Stimulated activated naive B cell treated with anti-CD40 and anti-IgM and Interleukin-4, amounts not matched to agents 10 μg/mL and 1 μg/mL and 100 μg/mL, for 72 hours (primary cell): ENCODE measurements at places on chromosomes 5 and 9.

GRCh38 chr5:149378241-149378820, 761 bp downstream of the IL17B start:
- H3K4me3 ChIP-seq: no peak overlapping the region
- H3K27me3 ChIP-seq: peaks cover 4% of the 10 kb centered on the region
- no peak overlapping the region for H3K27ac ChIP-seq
- DNase-seq: no peak
- peaks cover 4% of the 10 kb centered on the region for H3K36me3 ChIP-seq

GRCh38 chr5:124301850-124302249, 444.6 kb downstream of the ZNF608 start:
- H3K4me1 ChIP-seq: no peaks in the 10 kb centered on the region
- DNase-seq: no peak
- H3K27me3 ChIP-seq: no peaks in the 10 kb centered on the region
- no peak overlapping the region for H3K27ac ChIP-seq
- H3K36me3 ChIP-seq: no peaks in the 10 kb centered on the region
- H3K4me3 ChIP-seq: no peak overlapping the region

GRCh38 chr5:165334201-165334600, 1828.8 kb downstream of the MAT2B start:
- H3K27ac ChIP-seq: no peak overlapping the region
- no peaks in the 10 kb centered on the region for H3K4me1 ChIP-seq
- no peaks in the 10 kb centered on the region for H3K27me3 ChIP-seq
- no peak overlapping the region for H3K4me3 ChIP-seq

DNA sequence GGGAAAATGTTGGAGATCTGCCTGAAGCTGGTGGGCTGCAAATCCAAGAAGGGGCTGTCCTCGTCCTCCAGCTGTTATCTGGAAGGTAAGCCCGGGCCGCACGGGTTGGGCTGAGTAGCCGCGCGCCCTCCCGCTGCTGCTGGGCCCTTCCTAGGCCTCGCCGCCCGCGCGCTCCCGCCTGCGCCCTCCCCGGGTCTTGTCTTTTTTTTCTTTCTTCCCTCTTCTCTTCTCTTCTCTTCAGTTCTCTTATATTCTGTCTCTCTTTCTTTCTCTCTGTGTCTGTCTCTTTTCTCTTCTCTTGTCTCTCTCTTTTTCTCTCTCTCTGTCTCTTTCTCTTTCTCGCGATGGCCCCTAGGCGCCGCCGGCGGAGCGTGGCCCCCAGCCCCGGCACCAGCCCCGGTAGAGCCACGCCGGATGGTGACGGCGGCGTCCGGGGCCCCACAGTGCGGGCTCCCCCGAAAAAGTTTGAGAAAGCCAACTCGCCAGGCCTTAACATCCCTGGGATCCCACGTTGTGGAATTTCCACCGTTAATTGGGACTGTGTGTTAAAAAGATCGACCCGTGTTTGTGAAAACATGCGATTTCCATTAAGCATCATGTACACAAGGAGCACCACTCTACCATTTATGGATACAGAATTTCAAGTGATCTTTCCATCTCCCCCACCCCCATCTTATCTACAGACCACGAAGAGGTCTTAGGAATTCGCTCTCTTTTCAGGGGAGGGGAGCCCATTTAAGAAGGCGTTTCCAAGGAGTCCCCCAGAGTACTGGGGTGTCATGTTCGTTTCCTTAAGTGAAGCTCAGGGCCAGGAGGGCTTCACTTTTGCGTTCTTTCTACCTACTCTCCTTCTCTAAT, 616 bp downstream of the ABL1 start:
- no peaks in the 10 kb centered on the region for H3K27me3 ChIP-seq
- peak overlapping the region; percentile 93 for H3K27ac ChIP-seq
- peak; percentile 8 for DNase-seq
- peak overlapping the region; percentile 86 for H3K4me3 ChIP-seq

GRCh38 chr9:108654566-108654965, 201.2 kb downstream of the ACTL7B start:
- H3K27me3 ChIP-seq: no peaks in the 10 kb centered on the region
- no peak for DNase-seq
- no peaks in the 10 kb centered on the region for H3K4me1 ChIP-seq
- H3K27ac ChIP-seq: no peak overlapping the region
- H3K36me3 ChIP-seq: peaks cover 9% of the 10 kb centered on the region

DNA sequence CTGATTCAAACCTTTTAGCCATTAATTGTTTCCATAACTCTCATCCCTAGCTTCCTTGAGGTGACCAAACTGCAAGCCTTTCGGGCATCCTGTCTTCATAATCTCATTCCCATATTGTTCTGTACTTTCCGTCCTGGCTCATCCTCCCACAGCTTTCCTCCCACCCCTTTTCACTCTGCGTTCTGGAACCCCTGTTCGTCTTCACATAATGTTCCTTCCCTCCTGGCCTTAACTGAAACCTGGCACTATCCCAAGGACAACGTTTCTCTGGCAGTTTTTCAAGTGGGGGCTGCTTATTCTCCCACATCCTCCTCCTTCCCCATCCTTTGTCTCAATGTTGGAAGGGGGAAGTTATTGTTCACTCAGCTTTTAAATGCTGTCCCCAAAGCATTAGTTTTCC, 1.5 kb downstream of the ZNF189 start:
- H3K27me3 ChIP-seq: no peaks in the 10 kb centered on the region
- H3K36me3 ChIP-seq: peaks cover 51% of the 10 kb centered on the region
- no peak for DNase-seq
- peaks cover 57% of the 10 kb centered on the region for H3K4me1 ChIP-seq
- H3K27ac ChIP-seq: peak overlapping the region; percentile 28

DNA sequence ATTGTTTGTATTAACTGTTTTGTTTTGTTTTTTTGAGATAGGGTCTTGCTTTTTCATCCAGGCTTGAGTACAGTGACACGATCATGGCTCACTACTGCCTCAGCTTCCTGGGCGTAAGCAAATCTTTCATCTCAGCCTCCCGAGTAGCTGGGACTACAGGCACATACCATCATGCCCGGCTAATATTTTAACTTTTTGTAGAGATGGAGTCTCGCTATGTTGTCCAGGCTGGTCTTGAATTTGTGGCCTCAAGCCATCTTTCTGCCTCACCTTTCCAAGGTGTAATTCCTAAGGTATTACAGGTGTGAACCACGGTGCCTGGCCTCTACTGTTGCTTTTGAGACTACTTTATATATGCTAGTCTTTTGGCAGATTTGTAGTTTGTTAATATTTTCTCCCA, 8.4 kb downstream of the RCL1 start:
- peaks cover 62% of the 10 kb centered on the region for H3K4me1 ChIP-seq
- H3K27ac ChIP-seq: no peak overlapping the region
- no peak for DNase-seq

- H3K27me3 ChIP-seq: no peaks in the 10 kb centered on the region
- H3K4me1 ChIP-seq: peaks cover 16% of the 10 kb centered on the region
- no peak for DNase-seq
- no peak overlapping the region for H3K4me3 ChIP-seq
Observed at GRCh38 chr5:172901788-172902496, 57.3 kb upstream of the RPL26L1 start.

- DNase-seq: no peak
- H3K36me3 ChIP-seq: no peaks in the 10 kb centered on the region
- no peak overlapping the region for H3K27ac ChIP-seq
Observed at GRCh38 chr5:76529464-76530344, 93.5 kb downstream of the F2RL2 start.

- no peak overlapping the region for H3K27ac ChIP-seq
- peak overlapping the region; percentile 46 for H3K4me3 ChIP-seq
- DNase-seq: no peak
- peaks cover 20% of the 10 kb centered on the region for H3K4me1 ChIP-seq
Observed at GRCh38 chr9:6079386-6079785, 64.0 kb upstream of the RANBP6 start.

DNA sequence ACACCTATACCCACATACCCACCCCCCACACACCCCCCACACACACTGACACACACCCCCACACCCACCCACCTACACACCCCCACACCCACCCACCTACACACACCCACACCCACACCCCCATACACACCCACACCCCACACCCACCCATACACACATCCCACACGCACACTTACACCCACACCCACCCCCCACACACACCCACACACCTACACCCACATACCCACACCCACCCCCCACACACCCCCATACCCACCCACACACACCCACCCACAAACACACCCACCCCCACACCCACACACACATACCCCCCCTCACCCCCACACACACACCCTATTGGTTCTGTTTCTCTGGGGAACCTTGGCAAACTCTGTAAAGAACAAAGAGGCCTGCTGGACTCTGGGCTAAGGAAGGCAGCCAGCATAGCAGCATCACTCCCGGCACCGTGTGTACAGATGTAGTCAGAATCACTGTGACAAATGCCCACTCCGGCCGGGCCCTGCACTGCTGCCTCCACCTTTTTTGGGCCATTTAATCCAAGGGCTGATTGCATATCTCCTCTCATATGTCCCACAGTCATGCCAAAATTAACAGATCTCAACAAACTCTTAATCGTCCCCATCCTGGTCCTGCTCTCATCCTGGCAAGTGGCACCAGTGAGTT, 42.3 kb downstream of the COL23A1 start:
- no peak overlapping the region for H3K27ac ChIP-seq
- DNase-seq: no peak
- no peak overlapping the region for H3K4me3 ChIP-seq
- peaks cover 12% of the 10 kb centered on the region for H3K27me3 ChIP-seq
- no peaks in the 10 kb centered on the region for H3K36me3 ChIP-seq

DNA sequence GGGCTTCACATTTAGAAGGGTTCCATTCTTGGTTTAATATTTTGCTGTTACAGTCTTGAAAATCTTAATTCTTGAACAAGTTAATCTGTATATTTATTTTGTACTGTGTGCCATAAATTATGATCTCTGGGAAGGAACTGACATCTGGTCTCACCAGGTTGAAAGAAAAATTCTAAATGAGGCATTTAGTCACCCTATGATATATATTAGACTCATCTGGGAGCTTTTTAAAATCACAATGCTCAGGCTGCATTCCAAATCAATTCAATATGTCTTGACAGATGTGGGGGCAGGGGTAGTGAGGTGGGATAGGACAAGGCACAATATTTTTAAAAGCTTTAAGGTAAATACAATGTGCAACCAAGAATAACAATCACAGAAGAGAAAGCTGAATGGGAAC, 569.2 kb downstream of the PRR16 start:
- no peaks in the 10 kb centered on the region for H3K4me1 ChIP-seq
- H3K27ac ChIP-seq: no peak overlapping the region
- no peaks in the 10 kb centered on the region for H3K27me3 ChIP-seq
- no peak for DNase-seq
- no peak overlapping the region for H3K4me3 ChIP-seq
- H3K36me3 ChIP-seq: no peaks in the 10 kb centered on the region

DNA sequence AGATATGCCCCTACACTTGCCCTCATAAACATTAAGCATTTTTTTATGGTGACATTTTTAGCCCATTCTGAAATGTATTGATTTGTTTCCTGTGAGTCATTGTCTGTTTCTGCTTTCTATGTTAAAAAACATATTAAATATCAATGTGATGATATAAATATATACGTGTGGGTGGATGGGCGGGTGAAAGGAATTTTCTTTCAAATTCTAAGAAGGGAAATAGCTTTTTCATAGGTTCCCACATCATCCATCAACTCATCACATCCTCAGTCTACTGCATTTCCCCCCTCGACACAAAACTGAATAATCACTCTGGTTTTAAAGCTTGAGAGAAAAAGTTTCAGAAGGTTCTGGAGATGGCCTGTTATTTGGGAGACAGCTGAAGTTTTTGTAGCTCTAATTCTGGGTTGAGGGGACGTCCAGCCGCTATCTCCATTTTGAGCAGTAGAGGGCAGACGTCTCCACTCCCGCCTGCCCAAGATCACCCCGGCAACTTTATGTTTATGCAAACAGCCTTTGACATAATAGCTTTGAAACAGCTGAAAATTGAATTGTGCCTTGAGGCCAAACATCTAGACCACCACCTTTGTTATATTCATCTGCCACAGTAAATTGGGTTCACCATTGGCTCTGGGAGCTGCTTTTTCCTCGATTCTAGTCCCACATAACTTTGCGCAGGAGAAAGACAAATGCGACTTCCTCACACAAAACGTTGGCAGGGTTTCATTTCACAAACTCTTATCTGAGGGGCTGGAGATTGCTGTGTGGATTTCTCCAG, 216.2 kb upstream of the CLINT1 start:
- peak; percentile 70 for DNase-seq
- no peaks in the 10 kb centered on the region for H3K27me3 ChIP-seq
- H3K4me3 ChIP-seq: peak overlapping the region; percentile 39
- peaks cover 3% of the 10 kb centered on the region for H3K36me3 ChIP-seq
- peaks cover 31% of the 10 kb centered on the region for H3K4me1 ChIP-seq

DNA sequence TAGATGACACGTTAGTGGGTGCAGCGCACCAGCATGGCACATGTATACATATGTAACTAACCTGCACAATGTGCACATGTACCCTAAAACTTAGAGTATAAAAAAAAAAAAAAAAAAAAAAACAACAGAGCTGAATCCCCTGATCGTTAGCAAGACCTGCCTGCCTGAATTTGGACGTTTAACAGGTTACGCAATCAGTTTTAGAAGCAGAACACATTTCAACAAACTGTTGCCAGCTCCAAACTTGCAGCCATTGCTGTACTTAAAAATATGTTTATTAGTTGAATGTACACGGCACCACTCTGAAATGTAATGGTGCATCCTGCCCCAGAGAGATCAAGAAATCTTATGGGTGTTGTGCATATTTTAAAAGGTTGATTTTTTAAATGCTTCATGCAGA, 680.0 kb downstream of the TLE4 start:
- DNase-seq: no peak
- H3K4me1 ChIP-seq: peaks cover 2% of the 10 kb centered on the region
- H3K27ac ChIP-seq: no peak overlapping the region
- no peaks in the 10 kb centered on the region for H3K27me3 ChIP-seq
